ENCODE measurements at places on chromosomes 5 and 9.

DNA sequence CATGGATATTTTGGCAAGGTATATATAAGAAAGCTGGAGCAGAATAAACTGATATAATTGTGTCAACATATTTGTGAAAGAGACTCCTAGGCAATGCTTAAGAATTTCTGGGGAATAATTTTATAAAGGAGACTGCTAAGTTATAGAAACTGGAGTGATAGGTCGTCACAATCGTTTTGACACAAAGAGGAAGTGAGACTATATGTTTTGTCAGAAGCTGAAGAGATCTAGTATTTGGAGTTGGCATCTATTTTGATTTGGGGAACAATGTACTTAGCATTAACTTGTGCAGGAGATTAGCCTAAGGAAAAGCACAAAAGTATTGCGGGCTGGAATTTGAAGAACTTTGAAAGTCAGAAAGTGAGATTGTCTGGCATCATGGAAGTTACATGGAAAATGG lies 582.5 kb downstream of the TAF11L14 start:
- DNase-seq = no peak

DNA sequence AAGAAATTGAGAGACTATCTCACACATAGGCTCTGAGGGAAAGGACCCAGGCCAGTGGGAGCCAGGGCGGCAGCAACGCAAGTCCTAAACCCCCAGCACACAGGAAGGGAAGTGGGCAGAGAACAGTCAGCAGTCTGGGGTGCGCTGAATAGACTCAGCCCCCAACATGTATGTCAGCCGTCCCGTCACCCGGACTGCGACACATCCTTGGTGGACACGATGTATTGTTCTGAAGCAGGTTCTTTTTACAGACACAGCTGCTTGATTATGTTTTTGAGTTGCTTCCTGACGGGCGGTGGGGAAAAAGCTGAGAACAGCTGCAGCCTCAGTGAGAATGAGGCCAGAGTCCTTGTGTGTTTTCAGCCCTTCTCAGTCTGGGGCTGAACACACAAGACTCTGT lies 64.1 kb upstream of the CXCL14 start:
- no peak for DNase-seq

DNA sequence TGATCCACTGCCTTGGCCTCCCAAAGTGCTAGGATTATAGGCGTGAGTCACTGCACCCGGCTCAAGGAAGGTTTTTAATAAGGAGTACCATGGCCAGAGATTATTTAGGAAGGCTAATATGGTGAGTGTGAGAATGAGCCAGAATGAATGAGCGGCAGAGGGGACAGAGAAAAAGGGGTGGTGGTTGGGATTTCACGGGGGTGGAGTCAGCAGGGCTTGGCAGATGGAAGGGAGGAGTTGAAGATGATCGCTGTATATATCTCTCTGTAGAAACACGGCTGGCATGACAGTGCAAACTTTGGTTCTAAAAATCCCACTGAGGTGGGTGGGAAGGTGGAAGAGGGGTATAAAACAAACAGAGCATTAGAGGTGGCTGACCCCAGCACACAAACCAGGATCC lies 176.7 kb upstream of the TBC1D2 start:
- no peak for DNase-seq

- DNase-seq = no peak
Measured at GRCh38 chr5:58919833-58920232, 337.0 kb downstream of the RAB3C start.

DNA sequence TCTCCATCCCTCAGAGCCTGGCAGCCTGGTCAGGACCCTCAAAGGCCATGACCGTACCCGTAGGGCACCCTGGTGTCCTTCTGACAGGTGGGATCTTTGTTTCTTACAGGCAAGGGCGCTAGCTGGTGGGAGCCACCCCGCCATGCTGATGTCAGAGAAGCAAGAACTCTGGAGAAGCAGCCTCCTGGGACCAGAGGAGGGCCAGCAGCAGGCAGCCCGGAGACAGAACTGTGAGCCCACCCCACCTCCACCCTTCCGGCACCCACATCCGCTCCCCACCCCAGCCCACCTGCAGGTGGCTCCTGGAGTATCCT lies 42.2 kb upstream of the IL17B start:
- DNase-seq = no peak

GRCh38 chr5:151825445-151825844 lies 53.7 kb downstream of the G3BP1 start:
- peak; percentile 64 for DNase-seq

GRCh38 chr9:76032797-76033373 lies 142.4 kb downstream of the PCSK5 start:
- no peak for DNase-seq

GRCh38 chr5:82332064-82332855 lies 54.1 kb upstream of the RPS23 start:
- DNase-seq = no peak

- DNase-seq = no peak
Measured at GRCh38 chr5:108720391-108720790, 27.3 kb upstream of the FER start.

DNA sequence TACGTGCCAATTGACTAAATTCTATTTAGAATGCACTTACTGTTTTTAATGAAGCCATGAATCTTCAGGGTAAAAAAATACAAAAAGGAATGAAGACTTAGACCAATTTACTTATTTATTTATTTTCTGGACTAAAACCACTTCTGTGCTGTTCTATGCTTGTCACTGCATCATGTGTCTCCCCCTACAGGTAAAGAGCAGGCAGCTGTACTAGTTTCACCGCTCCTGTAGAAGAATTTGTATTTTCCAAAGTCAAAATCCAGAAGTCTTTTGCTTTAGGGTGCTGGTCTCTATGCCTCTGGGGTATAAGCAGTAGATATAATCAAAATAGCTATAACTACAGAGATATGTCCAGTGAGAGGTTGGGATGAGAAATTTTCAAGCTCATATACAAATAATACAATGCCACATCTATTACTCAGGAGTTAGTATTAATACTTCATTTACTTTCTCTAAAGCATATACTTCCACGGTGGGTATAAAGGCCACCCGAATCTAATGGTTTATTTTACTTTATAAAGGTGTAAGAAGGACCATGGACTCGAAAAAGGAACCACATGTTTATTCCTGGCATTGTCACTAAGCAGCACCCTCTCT lies 591.5 kb downstream of the RAB3C start:
- DNase-seq = peak; percentile 18

DNA sequence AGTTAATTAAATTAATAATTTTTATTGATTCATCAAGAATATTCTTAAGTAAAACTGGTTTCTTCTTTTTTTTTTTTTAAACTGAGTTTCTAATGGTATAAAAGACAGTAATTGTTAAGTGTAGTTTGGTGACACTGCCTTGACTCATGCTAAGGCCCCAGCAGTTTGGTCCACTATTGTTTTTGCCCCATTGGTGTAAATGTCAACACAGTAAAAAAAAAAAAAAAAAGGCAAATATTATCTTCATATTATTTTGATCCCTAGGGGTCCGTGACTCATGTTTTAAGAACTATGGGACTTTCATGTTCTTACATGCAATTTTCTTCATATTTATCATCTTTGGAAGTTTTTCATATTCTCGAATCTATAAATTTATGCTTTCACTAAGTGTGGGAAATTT lies 29.2 kb upstream of the JAK2 start:
- no peak for DNase-seq

DNA sequence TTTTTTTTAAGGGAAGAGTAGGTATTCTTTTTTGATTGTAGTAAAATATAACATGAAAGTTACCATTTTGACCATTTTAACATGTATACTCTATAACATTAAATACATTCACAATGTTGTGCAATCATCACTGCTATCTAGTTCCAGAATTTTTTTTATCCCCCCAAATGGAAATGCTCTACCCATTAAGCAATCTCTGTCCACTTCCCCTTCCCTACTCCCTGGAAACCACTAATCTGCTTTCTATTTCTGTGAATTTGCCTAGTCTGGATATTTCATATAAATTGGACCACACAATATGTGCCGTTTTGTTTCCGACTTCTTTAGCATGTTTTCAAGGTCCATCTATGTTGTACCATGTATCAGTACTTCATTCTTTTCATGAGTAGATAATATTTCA lies 429.5 kb downstream of the TLE1 start:
- DNase-seq = no peak

- no peak for DNase-seq
Measured at GRCh38 chr9:91935066-91935749, 14.8 kb downstream of the ROR2 start.

GRCh38 chr5:112951124-112951702 lies 25.4 kb upstream of the DCP2 start:
- no peak for DNase-seq

DNA sequence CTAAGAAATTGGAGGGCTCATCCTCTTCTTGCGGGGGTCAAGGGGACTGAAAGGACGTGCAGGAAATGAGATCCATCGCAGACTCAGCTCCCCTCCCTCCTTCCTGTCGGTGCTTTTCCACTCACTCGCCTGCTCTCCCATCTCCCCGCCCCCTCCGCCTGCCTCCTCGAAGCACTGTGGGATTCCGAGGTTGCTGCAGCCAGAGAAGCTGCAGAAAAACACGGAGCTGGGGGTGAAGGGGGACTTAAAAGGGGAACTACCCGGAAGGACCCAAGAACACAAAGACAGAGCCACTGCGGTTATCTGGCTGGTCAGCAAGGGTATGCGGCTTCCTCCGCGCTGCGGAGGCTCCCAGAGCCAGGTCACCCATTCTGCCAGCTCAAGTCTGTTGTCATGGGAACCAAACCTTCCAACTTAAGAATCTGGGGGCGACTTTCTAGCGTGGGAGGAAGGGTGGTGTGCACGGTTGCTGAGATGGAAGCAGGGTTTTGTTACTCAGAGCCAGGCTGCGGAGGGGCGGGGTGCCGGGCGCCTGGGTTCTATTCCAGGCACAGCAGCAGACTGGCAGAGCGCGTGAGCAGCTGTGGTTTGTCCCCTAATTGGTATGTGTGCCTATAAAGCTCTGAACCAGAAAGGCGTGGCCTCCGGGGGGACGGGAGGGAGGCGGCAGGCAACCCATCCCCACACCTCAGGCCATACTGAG lies 24.9 kb downstream of the PCDHGC5 start:
- DNase-seq = peak; percentile 89

- no peak for DNase-seq
Measured at GRCh38 chr9:91995000-91995655, 45.1 kb upstream of the ROR2 start.

GRCh38 chr5:130109152-130109551 lies 204.9 kb downstream of the CHSY3 start:
- DNase-seq = peak; percentile 33

DNA sequence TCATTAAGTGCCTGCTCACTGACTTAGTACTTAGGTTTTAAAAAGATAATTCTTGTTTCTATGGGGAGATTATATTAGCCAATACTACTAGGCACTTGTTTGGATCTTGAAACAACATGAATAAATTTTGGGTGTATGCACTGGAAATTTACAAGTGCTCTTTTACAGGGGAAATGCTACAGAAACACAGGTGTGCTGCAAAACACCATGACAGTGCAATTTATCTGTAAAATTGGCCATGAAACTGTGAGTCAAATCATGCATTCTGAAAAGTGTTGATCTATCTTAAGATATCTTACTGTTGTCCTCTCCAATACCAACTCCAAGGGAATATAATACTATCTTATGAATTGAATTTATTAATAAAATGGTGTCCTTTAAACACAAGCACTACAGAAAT lies 12.1 kb upstream of the PCDHB1 start:
- no peak for DNase-seq

DNA sequence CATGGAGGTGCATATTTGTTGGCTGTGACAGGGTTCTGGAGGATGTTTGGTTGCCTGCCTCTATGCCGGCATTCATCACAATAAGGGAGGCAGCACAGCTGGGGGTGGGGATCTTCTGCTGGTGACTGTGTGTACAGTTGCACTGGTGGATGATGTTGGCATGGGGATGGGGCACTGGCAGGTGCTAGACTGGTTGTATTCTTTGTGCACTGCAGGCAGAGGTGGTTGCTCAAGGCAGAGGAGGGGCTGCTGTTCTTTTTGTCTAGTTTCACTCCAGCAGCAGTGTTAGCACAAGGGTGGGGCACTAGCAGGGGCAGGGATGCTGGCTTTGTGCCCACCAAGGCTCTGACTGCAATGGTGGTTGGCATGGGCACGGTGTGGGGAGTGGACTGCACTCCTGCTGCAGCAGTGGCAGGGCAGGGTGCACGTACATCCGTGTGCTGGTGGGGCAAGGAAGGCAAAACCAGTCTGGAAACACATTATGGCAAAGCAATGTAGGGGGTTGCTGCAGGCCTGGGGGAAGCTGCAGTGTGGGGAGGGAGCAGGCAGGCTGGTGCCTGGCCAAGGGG lies 69.3 kb downstream of the ISOC1 start:
- no peak for DNase-seq

DNA sequence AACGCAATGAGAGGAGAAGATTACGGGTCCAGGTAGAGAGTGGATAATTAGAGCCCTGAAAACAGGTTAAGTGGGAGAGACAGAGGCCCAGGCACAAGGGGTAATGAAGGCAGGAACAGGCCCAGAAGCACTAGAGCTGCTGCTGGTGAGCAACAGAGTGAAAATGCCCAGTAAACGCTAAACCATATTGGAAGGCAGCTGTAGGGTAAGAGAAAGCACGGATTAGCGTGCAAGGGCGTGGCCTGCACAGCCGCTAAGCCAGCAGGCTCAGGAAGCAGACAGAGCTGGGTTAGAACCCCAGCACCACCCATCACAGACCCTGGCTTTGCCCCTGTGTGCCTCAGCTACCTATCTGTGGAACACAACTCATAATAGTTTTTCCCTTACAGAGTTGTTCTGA lies 93.2 kb downstream of the PAX5 start:
- DNase-seq = no peak

GRCh38 chr9:26013199-26013598 lies 335.0 kb upstream of the TUSC1 start:
- DNase-seq = no peak

GRCh38 chr9:133334161-133334560 lies 1.8 kb downstream of the SURF6 start:
- no peak for DNase-seq

DNA sequence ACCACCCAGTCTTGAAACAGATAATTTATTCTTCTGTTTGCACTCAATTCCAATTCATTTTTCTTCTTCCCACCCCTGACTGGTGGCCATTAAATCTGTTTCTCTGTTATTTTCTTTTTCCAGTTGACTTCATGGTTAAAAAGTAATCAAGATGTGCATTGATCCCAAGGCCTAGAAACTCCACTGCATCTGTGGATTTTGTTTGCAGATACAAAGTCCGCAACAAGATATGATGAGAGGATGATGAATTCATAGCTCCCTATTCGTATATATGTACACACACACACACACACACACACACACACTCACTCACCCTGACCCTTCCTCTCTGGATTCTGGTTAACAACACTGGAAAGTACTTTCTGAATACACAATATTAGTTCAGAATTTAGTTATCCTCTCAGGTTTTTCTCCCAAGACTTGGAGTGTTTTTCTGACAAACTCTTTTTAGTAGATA lies 52.4 kb downstream of the CD180 start:
- no peak for DNase-seq

GRCh38 chr5:91420879-91421278 lies 37.8 kb upstream of the ARRDC3 start:
- no peak for DNase-seq

- DNase-seq = no peak
Measured at GRCh38 chr5:91288118-91288916, 94.8 kb downstream of the ARRDC3 start.
